NCI-H2029 treated with DMSO at 0.1 percent for 48 hours (cell line): ENCODE measurements at places on chromosomes 4 and X.

- no peak for DNase-seq
These were observed 366.6 kb downstream of the GASK1B start for GRCh38 chr4:157806184-157806583.

- DNase-seq, result no peak
These were observed 40.7 kb upstream of the ANK2 start for GRCh38 chr4:113008716-113009115.

- DNase-seq, result peak; percentile 77
These were observed 483.6 kb downstream of the BCOR start for GRCh38 chrX:39613997-39614679.

- no peak for DNase-seq
These were observed 466.7 kb downstream of the NKX6-1 start for GRCh38 chr4:84032372-84032771.

- no peak for DNase-seq
These were observed 81.9 kb downstream of the VCX2 start for GRCh38 chrX:8089141-8089540.

- no peak for DNase-seq
These were observed 44.8 kb downstream of the PPP2R2C start for GRCh38 chr4:6427439-6428090.

- no peak for DNase-seq
These were observed 21.6 kb upstream of the RAI2 start for GRCh38 chrX:17882680-17883079.

DNA sequence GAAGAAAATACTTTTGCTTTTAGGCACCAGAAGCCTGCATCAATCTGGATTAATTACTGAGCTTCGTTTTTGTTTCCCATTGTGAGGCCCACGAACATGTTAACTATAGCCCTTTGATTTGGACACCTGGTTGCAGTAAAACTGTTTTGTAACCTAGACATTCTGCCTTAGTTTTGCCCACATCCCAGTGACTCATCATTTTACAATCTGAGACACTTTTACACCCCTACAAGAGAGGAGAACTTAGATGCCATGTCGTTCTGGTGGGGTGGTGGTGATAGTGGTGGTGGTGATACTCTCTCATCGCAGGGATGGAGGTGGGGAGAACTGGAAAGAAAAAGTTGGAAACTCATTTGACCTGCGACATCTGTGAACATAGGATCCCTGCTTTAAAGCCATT lies 1257.2 kb downstream of the ADGRL3 start:
- no peak for DNase-seq

GRCh38 chrX:107571296-107571998 lies 56.9 kb upstream of the PRPS1 start:
- no peak for DNase-seq

GRCh38 chr4:37837446-37837845 lies 11.0 kb downstream of the PGM2 start:
- DNase-seq, result no peak

GRCh38 chr4:177225605-177226004 lies 84.1 kb upstream of the NEIL3 start:
- no peak for DNase-seq

DNA sequence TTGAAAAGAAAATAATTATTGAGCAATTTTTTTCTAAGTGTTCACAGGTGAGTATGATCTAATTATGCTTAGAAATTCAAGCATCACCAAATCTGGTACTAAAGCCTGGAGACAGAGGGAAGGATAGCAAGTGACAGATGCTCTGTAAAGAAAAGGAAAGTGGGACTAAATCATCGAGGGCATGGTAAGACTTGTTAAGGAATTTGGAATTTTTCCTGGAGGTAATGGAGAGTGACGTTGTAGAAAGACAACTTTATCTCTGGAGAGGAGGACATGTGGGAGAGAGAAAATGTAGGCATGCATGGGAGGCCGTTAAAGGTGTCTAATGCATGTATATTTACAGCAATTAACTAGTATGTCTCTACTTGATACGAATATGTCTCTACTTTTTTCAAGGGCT lies 333.2 kb upstream of the ATOH1 start:
- no peak for DNase-seq

GRCh38 chrX:24877854-24878650 lies 137.7 kb downstream of the ARX start:
- no peak for DNase-seq

DNA sequence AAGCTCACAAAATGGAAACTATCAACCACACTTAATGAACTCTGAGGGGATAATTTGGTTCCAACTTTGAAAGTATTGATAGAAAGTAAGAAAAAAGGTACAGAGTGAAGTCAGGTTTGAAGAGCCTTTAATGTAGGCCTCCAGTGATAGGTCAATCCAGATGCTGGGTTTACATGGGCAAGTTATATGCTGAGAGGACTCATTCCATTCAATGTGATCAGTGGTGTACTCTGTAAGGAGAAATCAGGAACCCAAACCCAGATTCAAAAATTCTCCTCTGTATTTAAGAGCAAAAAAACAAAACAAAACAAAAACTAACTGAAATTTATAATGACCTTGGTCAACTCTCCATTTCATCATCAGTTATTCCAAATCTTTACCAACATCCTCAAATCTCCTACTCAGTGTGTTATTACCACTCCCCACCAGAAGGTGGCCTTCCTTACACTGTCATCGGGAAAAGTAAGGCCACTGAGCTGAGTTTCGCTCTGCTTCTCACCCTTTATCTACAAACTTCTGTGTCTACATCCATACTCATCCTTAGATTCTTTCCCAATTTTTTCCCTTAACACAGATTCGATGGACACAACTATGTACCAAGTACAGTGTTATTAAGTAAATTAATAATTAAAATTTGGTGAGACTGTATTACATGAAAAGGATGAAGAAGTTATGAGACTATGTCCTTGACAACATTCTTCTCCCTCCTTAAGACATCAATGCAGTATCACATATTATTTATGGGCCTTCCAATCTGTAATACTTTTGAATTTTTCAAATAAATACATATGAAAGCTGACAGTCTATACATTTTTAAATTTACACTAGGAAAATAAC lies 88.3 kb downstream of the ZAR1 start:
- DNase-seq, result peak; percentile 20

DNA sequence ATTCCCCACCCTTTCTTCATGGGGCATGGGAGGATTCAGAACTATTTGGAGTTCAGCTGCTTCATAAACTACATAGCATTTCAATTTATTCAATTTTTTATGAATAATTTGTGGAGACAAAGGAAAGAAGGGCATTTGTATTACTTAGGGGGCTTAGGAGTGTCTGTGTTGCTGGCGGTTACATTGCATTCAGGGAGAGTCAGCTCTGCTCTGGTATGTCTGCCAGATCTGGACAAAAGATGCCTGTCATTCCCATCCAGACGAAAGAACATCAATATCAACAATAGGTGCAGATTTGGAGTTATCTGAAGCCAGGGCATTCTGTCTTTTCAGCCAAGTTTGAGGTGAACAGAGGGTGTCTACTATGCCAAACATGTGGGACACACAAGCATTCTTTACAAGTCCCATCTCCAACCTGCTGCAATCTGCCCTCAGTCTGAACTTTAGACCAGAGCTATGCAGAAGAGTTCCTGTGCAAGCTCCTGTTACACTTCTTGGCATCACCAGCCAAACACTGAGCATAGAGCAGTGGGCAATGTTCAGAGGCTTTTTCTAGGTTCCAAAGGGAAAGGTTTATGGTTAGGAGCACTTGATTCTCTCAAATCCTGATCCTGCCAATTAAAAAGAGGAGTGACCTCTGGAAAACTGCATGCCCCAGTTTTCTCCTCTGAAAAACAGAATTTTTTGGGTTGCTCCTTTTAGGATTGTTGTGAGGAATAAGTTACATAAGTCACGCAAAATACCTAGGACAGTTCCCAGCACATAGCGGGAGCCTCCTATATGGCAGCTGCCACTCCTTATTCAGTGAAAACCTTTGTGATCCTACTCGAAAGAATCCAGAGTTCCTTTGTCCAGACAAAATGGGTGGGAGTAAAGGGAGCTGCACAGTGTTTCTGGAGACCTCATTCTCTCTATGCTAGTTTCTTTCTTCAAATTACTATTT lies 719.5 kb upstream of the SLIT2 start:
- no peak for DNase-seq

- no peak for DNase-seq
These were observed 69.5 kb upstream of the GABRA3 start for GRCh38 chrX:152520653-152521052.

- DNase-seq, result no peak
These were observed 55.8 kb upstream of the PRDM8 start for GRCh38 chr4:80141543-80141942.

DNA sequence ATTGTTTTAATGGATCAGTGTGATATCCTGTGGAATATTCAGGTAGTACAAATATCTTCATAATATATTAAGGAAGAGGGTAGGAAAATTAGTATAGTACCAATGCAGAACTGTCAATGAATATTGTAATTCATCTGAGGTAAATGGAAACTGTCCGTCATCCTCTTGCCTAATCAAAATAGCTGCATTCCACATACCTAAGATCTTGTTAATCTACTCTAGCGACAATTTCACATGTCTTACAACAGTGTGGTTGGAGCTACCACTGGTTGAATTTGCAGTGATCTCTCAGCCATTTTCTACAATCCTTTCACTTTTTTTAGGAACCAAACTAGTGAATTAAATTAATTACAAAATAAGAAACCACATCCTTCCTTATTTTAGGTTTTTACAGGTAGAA lies 117.5 kb downstream of the PCDH18 start:
- no peak for DNase-seq

DNA sequence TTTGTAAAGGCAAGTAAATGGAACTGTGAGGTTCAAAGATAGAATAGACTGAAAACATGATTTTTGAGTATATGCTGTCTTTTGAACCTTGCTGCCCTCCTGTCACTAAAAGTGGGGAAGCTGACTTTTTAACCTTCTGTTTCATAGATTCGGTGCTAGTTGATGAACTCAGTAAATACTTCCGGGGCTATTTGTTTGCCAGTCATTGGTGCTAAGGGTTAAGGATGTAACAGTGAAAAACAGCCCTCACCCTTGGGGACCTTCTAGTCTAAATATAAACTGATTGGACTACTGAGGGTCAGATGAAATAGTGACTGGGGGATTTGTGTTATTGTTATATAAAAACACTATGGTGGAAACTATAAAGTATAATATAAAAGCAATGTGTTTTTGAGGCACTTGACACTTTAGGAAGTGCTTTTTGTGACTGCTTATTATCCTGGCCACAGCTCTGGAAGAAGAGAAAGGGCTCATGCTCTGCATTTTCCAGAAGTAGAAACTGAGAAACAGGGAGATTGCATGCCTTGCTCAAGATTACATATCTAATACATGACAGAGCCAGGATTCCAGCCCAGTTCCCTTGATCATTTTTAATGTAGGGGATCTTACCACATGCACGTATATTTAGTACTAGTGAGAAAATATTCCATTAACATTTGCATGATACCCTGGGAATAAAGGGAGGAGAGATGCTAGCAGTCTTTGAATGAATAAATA lies 3.9 kb downstream of the BST1 start:
- no peak for DNase-seq

DNA sequence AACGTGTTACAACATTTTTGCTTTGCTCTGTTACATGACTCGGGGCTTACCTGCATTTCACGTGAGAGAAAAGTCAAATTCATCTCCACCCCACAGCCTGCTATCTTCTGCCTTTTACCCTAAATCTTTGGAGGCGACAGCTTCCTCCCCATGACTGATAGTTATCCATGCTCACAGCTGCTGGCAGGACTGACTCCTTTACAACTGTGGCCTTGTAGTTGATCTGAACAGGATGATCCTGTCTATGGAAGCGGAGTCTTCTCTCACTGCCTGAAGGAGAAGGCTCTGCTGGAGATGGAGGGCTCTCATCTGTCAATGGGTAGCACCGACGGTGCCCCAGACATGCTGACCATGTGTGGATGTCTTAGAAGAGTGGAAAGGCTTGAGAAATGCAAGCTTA lies 151.0 kb downstream of the CBR4 start:
- no peak for DNase-seq

- DNase-seq, result no peak
These were observed 139.2 kb upstream of the AGTR2 start for GRCh38 chrX:116031331-116031730.

DNA sequence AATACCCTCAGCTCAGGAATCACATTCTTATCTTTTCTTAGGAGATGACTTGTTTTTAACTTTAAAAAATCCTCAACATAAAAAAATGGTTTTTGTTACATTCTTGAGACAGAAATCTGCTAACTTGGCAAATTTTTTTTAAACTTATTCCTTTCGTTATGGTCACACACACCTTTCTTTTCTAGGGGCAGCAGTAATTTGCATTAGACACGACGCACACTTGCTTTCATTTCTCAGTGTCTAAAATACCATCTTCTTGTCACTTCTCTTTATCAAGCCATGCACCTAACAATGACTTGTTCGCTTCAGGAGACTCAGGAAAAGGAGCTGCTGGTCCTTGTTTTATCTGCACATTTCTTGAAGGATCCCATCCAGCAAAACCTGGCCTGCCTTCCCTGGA lies 112.6 kb upstream of the TBL1X start:
- no peak for DNase-seq

DNA sequence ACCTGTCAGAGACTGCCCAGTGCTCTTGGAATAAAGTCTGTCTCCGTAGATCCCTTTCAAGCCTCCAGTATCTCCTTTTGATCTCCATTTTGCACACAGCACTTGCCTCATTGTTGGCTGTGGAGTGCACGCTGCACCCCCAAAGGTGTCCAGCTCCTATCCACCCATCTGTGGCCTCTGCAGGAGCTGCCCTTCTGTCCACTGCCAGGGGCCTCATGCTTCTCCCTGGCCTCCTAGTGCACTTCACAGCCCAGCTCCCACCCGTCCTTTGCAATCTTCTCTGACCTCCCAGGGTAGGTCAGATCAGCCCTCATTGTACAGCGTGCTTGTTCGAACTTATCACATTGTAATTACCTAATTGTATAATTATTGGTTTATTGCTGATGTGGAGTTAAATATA lies 18.9 kb downstream of the KIT start:
- no peak for DNase-seq

GRCh38 chrX:72340626-72341025 lies 34.9 kb upstream of the CITED1 start:
- DNase-seq, result no peak

DNA sequence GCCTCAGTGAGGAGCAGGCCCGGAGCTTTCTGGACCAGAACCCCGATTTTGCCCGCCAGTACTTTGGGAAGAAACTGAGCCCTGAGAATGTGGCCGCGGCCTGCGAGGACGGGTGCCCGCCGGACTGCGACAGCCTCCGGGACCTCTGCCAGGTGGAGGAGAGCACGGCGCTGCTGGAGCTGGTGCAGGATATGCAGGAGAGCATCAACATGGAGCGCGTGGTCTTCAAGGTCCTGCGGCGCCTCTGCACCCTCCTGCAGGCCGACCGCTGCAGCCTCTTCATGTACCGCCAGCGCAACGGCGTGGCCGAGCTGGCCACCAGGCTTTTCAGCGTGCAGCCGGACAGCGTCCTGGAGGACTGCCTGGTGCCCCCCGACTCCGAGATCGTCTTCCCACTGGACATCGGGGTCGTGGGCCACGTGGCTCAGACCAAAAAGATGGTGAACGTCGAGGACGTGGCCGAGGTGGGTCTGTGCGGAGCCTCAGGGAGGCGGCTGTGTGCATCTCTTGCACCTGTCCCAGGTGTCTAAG lies 323 bp downstream of the PDE6B start:
- DNase-seq, result no peak

DNA sequence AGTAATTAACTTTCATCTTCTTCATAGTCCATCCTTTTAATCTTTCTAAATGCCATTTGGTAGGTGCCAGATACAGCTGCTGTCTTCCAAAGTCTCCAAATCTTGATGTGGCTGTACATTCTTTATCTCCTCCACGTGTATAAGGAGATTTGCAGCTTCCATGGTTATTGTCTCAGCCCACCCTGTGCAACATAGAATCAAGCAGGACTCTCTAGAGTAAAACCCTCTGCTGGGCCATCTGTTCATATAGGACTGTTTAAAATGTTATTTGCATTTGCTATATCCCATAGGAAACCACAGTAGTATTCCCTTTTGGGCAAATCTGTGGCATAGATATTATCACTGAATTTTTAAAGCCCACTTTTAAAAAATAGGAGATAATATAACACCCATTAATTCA lies 527.2 kb upstream of the EPHA5 start:
- no peak for DNase-seq
